Stimulated activated CD4-positive, alpha-beta T cell treated with anti-CD3 and anti-CD28 coated beads, Interleukin-2, amount 100 ng/mL, for 48 hours (primary cell): ENCODE measurements at places on chromosomes 3 and 15.

- DNase-seq, result no peak
These were observed 255.9 kb upstream of the CMC1 start for GRCh38 chr3:27985369-27986035.

- DNase-seq, result no peak
These were observed 77.2 kb downstream of the LDHAL6B start for GRCh38 chr15:59283717-59284391.

DNA sequence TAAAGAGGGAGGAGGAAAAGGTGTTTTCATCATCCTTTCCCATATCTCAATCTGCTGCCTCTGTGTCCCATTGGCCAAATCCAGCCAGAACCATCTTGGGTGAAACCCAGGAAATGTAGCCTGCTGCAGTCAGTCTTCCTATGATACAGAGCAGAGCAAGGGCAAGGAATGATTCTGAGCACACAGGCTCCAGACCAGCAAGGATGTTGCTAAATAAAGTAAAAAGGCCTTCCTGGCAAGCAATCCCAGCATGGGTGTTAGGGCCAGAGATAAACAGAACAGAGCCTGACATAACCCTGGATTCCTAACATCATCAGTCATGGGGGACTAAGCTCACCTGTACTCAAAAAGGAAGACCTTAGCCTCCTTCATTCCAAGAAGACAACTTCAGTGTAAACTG lies 90.7 kb upstream of the AGTR1 start:
- DNase-seq, result no peak

- no peak for DNase-seq
These were observed 125.8 kb upstream of the MRPS22 start for GRCh38 chr3:139218046-139218445.

DNA sequence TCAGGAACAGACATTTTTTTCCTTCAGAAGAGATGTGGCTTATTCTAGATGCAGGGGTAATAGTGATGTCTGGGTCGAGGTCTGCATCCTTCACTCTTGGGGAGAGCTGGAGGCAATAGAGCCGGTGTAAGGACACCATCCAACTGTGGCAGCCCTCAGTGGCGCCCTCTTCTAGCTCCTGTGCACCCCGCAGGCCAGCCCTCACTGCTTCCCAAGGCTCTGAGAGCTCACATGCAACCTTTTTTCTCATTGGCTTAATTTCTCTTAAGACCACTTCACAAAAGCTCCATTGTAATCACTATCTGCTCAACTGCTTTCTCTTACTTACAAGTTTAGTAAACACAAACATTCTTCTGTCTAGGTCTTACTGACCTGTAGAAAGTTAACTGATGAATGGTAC lies 3.9 kb upstream of the VPS8 start:
- no peak for DNase-seq

- DNase-seq, result no peak
These were observed 6.2 kb upstream of the NEO1 start for GRCh38 chr15:73046073-73046472.

- no peak for DNase-seq
These were observed 93.9 kb downstream of the PCCB start for GRCh38 chr3:136343873-136344555.

GRCh38 chr3:21169948-21170347 lies 581.1 kb downstream of the ZNF385D start:
- DNase-seq, result no peak

- no peak for DNase-seq
These were observed 20.6 kb upstream of the SLC4A7 start for GRCh38 chr3:27504749-27505148.

GRCh38 chr15:23518104-23518503 lies 47.4 kb upstream of the MKRN3 start:
- no peak for DNase-seq

DNA sequence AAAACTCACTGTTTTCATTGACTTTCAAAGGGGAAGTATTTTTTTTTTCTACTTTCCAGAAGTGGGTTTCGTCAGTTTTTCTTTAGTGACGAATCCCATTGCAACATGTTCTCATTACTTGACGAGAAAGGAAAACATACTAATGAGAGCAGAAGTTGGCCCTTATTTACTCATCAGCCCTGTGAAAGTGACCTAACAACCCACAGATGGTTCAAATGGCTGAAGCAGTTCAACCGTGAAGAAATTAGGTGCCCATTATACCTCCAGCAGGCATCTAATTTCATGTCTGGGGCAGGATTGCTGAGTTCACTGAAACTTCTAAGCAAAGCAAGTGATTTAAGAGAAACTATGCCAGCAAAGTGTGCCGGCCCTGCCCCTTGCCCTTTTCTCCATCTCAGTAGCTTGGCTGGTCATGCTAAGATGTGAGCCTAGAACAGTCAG lies 9.0 kb downstream of the AQP9 start:
- DNase-seq, result no peak
